ENCODE measurements at places on chromosomes 3 and 15.

- DNase-seq, result no peak
These were observed 72.5 kb upstream of the TSC22D2 start for GRCh38 chr3:150335631-150336030.

- DNase-seq, result no peak
These were observed 48.5 kb downstream of the PCSK6 start for GRCh38 chr15:101440846-101441590.

DNA sequence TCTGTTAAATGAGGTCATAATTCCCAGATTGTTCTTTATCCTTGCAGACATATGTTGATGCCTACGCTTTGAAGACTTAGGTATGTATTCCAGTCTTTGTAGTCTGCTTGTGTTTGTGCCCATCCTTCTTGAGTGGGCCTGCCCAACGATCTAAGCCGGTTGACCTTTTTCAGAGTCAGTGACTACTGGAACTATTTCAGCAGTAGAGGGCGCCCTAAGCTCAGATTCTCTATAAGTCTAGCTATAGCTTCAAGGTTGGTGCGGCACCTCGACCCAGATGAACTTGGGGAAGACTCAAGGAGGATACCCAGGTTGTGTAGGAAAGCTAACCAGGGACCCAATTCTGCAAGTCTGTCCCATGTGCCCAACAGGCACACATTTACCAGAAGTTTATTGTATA, 228.8 kb upstream of the PPP2R3A start:
- no peak for DNase-seq

- DNase-seq, result no peak
These were observed 170.5 kb downstream of the GREM1 start for GRCh38 chr15:32888221-32888761.

GRCh38 chr3:135243616-135244015, 448.6 kb downstream of the EPHB1 start:
- DNase-seq, result no peak

GRCh38 chr3:128323206-128324081, 143.2 kb downstream of the DNAJB8 start:
- no peak for DNase-seq

DNA sequence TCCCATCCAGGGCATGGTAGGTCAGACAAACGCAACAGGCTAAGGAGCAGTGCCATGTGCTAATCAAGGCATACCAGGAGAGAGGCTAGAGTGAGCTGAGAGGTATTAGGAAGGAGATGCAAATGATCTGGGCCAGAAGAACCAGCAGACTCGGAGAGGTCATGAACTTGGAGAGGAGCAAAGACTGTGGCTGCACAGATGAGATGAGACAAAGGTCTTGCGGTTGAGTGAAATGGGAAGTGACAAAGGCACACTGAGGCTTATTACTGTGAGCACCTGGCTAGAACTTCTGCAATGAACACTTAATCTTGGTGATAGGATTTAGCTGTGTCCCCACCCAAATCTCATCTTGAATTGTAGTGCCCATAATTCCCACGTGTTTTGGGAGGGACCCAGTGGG, 380.2 kb downstream of the ULK4 start:
- DNase-seq, result no peak

DNA sequence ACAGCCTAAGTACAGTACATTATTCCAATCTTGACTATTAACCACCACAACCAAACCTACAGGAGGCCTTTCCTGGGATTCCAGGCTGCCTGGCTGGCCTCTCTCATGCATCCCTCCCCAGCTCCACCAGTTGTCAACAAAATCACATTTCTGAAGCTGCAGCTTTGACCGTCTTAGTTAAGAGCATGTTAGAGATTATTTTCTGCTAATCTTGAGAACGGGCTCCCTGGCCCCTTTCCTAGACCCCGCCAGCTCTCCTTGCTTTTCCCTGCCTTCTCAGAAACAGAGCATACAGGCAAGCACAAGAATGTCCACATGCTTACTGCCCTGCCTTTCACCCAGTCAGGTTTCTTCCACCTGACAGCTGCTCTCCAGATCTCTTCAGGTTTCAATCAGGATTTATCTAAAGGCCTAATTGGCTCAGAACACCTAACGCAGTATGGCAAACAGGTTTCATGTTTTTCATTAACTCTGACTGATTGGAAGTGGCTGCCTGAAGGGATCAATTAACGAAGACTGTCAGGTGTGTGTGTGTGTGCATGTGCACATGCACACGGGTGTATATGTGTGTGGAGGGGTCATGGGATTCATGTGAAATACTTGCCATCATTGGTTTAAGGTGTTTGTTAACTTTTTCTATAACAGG, 12.3 kb downstream of the KY start:
- DNase-seq, result no peak

DNA sequence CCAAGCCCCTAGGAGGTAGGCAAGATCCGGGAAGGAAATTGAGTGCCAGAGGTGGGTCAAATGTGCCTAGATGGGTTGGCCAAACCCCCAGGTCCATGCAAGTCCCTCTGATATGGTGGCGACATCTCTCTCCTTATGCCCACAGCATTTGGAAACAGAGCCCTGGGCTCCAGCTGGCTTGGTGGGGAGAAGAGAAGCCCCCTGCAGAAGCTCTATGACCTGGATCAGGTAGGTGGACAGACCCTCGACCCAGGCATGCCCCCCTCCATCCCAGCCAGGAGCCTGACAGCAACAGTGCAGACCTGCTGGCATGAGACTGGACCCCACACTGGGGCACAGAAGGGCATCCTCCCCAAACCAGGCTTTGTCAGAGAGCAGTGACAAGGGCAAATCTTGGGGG, 12.2 kb downstream of the CHST13 start:
- no peak for DNase-seq

- no peak for DNase-seq
These were observed 133.6 kb upstream of the PRICKLE2 start for GRCh38 chr3:64358853-64359252.

DNA sequence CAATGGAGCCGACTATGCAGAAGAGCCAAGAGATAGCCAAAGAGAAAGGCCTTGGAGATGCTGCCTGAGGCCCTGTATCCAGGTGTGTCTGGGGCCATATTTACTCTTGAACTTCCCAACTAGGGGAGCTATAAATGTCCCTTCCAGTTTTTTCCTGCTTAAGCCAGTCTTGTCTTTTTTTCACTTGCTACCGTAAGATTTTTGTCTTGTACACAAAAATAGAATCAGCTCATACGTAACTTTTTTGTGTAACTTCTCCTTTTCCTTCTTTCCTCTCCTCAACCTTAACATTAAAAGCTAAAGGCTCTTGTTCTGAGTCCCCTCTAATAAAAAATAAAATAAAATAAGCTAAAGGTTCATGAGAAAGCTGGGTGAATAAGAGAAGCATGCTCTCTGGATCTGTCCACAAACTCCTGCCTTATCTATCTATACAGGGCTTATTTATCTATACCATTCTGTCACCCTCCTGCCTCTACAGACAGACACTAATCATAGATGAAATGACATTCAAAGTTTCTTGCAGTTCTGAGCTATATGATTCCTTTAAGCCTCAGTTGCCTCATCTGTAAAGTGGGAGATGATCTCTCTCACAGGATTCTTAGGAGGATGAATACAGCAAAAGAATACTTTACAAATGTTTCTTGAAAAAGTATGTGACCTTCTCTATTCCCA, 4.6 kb downstream of the SUMF1 start:
- DNase-seq, result no peak

- DNase-seq, result no peak
These were observed 61.2 kb upstream of the MCF2L2 start for GRCh38 chr3:183489455-183490210.

- DNase-seq, result no peak
These were observed 33.1 kb downstream of the BHLHE40 start for GRCh38 chr3:5012367-5012766.

DNA sequence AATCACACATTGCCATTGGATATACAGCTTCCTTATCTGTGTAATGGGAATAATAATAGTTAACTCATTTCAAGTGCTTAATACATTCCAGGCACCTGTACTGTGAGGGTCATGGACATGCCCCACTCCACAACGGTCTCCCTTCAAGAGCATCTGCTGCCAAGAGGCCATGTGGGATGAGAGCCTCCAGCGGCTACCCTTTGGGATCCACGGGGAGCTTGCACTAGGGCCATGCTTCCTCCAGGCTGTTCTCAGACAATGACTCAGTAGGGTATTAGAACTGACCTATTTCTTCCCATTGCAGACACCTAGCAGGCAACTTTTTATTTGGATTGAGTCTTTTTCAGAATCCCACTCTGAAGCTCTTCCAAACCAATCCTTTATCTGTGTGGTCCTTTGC, 1078.9 kb downstream of the TUSC7 start:
- no peak for DNase-seq

DNA sequence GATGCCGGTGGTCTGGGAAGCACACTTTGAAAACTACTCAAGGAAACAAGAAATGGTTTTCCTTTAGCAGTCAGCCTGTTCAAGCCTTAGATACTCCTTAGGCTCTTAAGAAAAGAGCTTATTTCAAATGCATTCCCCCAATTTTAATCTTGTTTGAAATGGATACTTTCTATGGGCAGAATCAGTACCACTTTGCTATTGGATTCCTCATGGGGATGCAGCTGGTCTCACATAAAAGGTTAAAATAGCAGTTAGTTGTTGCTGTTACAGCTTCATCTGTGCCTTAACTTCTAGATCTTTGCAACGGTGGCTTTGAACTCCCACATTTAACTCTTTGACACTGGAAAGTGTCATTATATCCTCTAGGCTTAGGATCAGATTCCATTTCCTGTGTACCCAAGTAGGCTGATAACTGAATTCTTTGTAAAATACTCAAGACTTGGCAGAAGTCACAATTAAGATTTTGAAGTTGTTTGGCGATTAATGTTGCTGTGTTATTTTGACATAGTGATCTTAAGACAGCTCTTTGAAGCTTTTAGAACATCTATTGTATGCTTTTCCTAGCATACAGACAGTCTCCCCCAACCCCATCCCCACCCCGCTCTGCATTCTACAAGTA, 2.2 kb downstream of the THBS1 start:
- DNase-seq, result no peak

- DNase-seq, result no peak
These were observed 404.6 kb downstream of the TIGIT start for GRCh38 chr3:114698146-114699105.

GRCh38 chr3:45367453-45367871, 20.9 kb upstream of the LARS2 start:
- DNase-seq, result no peak

- DNase-seq, result no peak
These were observed 8.4 kb upstream of the RTP3 start for GRCh38 chr3:46489381-46489780.

- DNase-seq, result no peak
These were observed 135.8 kb downstream of the GREM1 start for GRCh38 chr15:32853592-32853991.

GRCh38 chr3:138347960-138348753, at the start of gene MRAS:
MRAS (plus strand) TSS chr3:138348579; CDS start chr3:138372884, 24,305 bp downstream.
- no peak for DNase-seq

DNA sequence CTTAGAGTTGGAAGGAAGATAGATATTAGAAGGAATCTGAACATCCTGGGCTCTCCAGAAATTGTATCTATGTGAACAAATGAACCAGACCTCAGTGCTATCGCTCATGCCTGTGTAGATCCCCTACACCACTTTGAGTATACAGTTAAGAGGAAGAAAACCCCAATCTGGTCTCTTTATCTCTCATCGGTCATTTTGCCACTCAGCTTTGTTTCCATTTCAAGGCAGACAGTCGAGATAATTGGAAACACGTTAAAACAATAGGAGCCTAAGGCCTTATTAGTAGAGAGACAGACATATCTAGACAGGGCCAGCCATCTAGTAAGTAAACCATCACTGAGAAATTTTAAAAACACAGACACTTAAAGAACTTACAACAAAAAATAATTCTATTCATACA, 101.6 kb downstream of the MYLK start:
- no peak for DNase-seq

DNA sequence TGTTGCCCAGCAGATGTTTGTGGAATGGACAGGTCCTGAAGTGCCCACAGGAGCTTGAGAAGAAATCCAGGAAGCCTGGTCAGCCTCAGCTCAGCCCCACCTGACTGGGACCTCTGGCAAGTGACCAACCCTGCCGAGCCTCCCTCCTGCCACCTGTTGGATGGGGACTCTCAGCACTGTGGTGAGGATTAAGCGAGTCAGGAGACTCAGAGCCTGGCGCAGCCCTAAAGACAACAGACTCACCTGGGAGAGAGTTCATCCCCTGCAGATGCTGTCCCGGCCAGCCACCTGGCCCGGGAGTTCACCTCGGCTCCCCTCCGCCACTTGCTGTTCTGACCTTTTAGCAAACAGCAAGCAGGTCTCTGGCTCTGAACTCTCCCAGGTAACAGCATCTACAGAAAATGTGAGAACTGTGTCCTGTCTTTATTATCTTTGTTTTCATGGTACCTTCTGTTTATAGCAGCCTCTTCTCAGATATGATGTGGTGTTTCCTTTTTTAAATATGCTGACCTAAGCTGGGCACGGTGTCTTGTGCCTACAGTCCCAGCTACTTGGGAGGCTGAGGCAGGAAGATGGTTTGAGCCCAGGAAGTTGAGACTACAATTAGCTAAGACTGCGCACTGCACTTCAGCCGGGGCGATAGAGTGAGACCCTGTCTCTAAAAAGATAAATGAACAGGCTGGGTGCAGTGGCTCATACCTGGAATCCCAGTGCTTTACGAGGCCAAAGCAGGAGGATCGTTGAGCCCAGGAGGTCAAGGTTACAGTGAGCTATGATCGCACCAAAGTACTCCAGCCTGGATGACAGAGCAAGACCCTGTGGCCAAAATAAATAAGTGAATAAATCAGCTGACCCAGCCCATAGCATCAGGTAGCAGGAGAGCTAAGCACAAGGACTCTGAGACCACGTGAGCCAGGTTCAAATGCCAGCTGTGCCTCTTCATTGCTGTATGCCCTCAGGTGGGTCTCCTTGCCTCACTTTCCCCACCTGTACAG, 32.4 kb upstream of the SLC6A6 start:
- DNase-seq, result no peak

DNA sequence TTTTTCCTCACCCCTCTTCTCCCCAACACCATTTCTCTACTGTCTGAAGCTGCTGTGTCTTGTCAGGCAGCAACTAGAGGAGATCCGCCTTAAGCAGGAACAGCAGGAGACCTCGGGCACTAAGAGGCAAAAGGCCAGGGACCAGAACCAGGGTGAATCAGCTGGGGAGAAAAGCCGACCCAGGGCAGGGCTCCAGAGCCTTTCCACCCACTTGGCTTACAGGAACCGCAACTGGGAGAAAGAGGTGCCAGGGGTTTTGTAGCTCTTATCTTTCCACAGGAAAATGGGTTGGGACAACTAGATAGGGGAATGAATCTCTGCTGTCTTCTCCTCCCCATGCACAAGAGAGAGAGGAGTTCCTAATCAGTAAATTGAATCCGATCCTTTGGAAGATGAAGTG, 3.0 kb upstream of the NGRN start:
- no peak for DNase-seq

DNA sequence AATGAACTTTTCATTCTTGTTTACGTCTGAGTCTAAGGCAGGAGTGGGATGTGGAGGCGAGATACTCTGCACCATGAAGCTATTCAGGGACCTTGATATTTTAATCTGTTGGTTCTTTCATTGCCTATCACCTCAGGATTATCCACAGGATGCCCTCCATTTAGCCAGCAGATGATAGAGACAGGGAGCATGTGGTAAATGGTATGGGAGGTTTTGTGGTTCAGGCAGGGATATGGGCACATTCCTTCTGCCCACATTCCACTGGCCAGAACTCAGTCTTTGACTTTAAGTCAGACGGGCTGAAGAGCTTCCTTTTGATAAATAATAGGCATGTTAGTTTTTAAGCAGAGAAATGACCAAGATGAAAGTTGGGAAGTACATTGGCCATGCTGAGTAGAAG, 548.0 kb upstream of the CCDC54 start:
- no peak for DNase-seq
